ENCODE measurements at places on chromosomes 4 and X.

DNA sequence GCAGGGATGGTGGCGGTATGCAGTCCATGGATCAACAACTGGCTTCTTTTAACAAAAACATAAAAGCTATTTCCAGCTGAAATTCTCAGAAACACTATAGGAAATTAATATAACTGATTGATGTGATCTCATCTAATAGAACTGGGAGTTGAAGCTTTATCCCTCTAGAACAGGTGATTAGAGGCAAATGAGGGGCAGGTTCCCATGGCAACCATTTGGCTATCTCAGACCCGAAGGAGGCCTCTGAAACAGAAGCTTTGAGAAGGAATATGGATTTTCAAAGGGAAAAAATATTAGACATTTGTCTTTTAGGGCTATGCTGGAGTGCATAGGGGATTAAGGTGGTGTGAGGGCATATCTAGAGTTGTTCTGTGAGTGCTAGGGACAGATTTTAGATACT is 50.0 kb downstream of the IGSF1 start:
- no peak for DNase-seq

GRCh38 chr4:157219711-157220370 is 687 bp upstream of the GRIA2 start:
- no peak for DNase-seq

DNA sequence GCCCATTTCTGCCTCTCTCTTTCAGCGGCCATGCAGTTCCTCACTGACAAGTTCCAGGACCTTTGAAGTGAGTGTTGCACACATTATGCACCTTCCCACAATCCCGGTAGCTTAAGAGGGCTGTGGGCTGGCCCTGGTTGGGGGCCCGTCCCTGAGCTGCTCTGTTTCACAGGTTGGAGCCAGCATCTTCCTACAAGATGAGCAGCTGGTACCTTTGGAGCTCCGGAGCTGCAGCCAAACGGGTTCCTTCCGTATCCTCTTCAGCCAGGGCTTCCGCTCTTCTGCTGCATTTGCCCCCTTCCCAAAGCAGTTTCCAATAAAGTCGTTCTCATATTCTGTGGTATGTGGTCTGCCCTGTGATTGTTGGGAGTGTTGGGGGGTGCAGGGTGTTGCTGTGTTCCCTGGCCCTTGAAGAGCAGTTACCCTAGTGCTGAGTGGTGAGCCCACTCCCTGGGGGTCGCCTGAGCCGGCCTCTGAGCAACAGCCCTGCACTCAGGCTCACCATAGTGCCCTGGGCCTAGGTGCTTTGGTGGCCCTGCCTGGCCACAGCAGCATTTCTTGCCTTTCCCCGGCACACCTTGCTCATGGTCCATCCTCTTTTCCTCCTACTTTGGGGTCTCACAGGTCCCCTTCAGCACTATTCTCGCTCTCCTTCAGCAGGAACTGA is 60.4 kb downstream of the CXorf49B start:
- DNase-seq, result no peak

DNA sequence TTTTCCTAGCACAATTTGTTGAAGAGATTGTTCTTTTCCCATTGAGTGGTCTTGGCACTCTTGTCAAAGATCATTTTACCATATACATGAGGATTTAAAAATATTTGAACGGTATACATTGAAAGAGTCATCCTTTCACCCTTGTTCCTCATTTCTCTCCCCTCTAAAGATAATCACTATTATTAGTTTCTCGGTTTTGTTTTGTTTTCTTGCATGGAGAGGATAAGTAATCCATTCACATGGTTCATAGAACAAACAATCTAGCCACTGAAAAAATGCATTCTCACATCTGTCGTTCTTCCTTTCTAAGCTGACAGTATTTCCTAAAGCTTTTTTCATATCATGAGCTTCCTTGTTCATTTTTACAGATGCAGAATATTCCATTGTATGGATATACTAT is 39.2 kb upstream of the MSMO1 start:
- DNase-seq, result no peak

GRCh38 chr4:182486881-182487280 is 243.7 kb downstream of the TENM3 start:
- DNase-seq, result no peak

- no peak for DNase-seq
Observed at GRCh38 chr4:47669946-47670345, 167.9 kb downstream of the CORIN start.

DNA sequence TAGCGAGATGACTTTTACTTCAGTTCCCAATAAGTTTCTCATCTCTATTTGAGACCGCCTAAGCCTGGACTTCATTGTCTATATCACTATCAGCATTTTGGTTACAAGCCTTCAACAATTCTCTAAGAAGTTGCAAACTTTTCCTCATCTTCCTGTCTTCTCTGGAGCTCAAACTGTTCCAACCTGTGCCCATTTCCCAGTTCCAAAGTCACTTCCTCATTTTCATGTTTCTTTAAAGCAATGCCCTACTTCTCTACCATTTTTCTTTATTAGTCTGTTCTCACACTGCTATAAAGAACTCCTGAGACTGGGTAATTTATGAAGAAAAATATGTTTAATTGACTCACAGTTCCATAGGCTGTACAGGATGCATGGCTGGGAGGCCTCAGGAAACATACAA is 251.9 kb downstream of the TECRL start:
- DNase-seq, result no peak

DNA sequence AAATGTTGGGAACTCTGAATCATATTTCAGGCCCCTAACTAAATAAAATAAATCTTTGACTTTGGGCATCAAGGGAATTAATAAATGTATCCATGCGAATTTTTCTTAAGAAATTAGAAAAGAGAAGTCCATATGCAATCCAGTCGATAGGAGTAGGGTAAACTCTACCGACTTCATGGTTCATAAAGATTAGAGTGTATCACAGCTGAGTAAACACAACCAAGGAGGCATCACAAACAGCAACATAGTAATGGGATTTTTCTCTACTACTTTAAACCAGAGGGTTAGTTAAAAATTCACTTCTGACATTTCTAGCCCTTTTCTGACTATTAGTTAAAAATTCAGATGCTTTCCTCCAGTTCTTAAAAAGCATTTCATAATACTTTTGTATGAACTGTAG is 19.9 kb downstream of the SEPTIN11 start:
- DNase-seq, result no peak

DNA sequence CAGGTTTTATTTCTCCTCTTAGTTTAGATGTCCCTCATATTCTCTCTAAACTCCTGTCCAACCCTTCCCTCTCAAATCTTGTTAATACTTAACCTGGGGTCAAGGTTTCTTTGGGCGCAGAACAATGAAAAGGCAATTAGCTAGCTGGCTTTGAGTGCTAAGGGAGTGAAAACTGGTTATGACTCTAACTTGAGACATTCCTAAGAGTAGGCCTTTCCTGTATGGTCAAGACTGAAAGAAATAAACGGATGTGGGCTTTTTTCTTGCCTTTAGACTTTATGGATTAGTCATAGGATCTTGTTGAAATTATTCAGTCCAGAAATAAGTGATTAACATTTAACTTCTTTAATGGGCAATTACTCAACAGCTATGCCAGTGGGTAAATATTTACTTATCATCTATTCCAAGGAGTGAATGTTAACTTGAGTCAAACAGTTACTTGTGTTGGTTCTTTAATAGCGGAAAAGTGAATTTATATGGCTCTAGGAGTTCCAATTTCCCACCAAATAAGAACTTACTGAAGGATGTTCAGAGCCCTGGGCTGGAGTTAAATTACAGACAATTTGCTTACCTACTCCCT is 141.7 kb upstream of the SCML1 start:
- DNase-seq, result no peak

DNA sequence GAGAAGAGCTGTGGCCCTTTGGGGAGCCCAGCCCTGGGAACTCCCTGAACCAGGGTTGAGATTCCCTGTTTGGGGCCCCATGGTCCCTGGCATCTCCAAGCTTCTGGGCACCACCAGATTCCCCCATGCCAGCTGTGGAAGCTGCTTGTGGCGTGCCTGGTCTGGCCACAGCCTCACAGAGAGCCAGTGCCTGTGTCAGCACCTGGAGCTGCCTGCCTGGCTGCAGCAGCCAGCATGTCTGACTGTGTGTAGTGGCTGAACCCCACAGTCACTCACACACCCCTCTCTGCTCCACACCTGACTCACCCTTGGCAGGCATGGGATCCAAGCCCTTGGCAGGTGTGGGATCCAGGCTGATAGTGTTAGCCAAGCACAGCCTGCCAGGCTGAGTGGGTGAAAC is 97.2 kb upstream of the GALNTL6 start:
- DNase-seq, result no peak

- DNase-seq, result no peak
Observed at GRCh38 chrX:16155581-16156096, 11.6 kb upstream of the MAGEB17 start.
